ENCODE measurements at places on chromosomes 2 and 18. TPM values are rescaled to one million over a fixed set of nuclear protein-coding genes. Genes with fewer than 3 reads are reported as not detected.

PLCD4 gene
- total RNA-seq, result 0.49 TPM

SKOR2 gene
- not detected for total RNA-seq

- peak; percentile 11 for DNase-seq
These were observed 86.0 kb upstream of the TWIST2 start for GRCh38 chr2:238761868-238762267.

DNA sequence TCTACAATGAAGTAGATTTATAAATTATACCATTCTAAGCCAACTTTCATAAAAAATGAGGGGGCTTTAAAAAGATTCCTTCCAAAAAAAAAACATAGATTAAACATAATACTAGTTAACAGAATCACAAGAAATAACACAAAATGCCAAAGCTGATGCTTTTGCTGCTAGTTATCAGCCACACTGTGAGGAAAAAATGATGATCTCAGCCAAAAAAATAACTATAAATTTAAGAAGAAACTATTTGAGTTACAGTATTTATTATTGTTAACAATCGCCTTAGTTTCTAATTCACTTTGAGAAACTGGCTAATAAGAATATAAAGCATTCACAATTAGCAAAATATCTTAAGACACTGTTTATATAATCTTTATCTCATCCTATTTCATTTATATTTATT is 27.1 kb downstream of the BAZ2B start:
- no peak for DNase-seq

OSBPL1A gene
- total RNA-seq, result 2.7 TPM

GRCh38 chr2:232761301-232761907 is 15.0 kb downstream of the KCNJ13 start:
- DNase-seq, result peak; percentile 47

DNA sequence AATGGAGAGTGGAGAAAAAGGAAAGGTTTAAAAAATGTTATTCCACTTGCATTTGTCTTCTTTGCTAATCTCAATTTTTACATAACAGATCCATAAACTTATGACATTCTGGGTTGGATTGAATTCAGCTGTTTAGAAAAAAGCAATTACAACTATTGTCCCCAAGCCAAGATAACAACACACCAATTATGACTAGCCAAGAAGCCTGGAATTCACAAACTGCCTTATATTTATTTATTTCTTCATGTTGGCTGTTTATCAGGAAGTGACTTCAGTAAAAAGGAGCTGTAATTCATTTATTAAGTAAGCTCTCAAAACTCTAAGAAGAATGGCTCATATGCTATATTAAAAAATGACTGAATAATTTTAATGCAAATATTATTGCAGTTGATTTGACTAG is 137.4 kb downstream of the CALCRL start:
- DNase-seq, result no peak

- no peak for DNase-seq
These were observed 2.1 kb downstream of the ANKMY1 start for GRCh38 chr2:240555541-240556250.

DNA sequence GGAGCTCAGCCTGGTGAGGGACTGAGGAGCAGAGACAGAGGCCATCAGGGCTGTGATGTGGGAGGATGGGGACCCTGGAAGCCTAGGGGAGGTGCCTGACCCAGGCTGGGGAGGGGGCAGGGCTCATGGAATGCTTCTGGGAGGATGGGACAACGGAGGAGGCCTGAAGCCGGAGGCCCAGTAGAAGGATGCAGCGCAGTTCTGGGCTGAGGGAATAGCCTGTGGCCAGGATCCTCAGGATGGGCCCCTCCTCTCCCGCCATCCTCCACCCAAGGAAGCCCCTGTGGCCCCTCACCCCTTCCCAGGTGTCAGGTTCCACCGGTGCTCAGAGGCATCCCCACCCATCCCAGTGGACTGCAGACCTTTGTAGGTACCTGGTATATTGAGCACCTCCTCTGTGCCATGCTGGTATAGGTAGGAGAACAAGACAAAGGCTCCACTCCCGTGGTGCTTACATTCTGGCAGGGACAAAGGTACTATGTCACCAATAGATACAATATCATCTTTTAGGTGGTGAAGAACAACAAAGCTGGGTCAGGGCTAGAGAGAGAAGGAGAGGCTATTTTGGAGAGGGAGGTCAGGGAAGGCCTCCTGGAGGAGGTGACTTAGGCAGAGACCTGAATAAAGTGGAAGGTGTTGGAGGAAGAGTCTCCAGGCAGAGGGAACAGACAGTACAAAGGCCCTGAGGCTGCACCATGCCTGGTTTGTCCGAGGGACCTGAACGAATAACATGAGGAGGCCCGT is 2.7 kb downstream of the ZAP70 start:
- no peak for DNase-seq

- no peak for DNase-seq
These were observed 76.3 kb downstream of the DYNC1I2 start for GRCh38 chr2:171763602-171764001.

DUSP28 gene
- 4.5 TPM for total RNA-seq

LOXL3 gene
- 0.38 TPM for total RNA-seq

DNA sequence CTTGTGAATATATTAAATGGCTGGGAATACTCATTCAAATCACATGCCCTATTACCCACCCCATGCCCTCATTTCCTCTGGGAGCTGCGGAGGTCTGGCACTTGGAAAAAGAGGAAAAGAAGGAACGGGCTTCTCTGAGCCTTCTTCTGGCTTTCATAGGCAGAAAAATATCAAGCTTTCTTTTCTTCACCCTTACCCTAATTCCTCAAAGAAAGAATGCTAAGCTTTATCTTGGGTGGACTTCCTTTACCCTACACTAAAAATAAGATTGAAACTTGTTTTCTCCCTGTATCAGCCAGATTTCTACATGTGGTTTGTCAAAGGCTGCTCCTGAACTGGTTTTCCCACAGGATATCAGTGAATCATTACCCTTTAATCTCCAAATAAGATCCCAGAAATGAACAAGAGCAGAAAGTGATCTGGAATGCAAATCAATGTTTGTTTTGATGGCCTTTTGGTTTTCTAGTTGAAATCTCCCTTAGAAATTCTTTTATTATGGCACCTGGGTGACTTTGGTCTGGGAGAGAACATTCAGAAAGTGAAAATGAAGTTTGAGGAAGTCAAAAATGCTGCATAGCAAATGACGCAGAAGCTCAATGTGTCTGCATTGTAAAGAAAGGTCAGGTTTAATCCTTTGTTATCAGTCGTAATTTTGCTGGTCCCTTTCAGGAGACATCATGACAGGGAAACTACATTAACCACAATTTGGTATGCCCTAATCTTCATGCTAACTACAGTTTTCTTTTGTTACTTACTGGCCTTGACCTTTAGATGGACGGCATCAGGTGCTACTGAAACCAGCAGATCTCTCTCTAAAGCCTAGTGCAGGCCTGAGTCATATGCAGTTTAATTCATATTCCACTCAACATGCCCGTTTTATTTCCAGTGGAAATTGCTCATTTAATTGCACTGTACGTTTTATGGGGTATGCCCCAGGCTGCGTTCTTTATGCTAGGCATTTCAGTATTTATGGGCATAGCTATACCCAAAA is 46.6 kb upstream of the HNRNPA3 start:
- DNase-seq, result peak; percentile 55

LPIN2 gene
- total RNA-seq, result 95.5 TPM

FOXI3 gene
- not detected for total RNA-seq

GRCh38 chr18:5285326-5285725 is 10.2 kb downstream of the ZBTB14 start:
- no peak for DNase-seq

APCDD1 gene
- not detected for total RNA-seq
